ENCODE measurements at places on chromosomes 12 and 14.

- no peak for DNase-seq
Observed at GRCh38 chr12:28340261-28341045, 150.2 kb downstream of the CCDC91 start.

GRCh38 chr12:109016016-109016415, 4.9 kb downstream of the SVOP start:
- no peak for DNase-seq

DNA sequence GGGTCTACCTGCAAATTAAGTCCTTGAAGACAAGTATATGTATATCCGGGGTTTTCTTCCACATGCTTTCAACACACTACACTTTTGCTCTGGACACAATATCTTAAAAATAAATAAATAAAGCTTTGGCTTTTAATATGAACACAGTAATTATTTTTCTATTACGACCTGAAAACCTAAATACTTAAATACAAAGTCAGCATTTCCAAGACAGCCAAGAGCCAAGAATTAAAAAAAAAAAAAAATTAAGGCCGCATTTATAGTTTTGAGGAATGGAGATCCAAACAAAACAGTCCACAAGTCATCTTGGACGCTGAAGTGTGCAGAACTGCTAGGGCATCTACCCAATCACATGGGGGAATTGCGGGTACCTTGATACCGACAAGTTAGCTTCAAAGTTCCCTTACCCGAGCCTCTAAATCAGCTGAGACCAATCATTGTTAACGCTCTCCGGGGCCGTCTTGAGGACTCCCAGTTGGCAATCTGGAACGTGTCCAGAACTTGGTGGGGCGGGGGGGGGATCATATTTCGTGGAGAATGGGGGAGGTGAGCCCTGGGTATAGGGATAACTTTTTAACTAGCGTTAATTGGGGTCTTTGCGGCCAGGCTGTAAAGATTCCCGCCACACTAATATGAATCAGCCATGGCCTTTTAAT, 731 bp upstream of the PCNX4 start:
- no peak for DNase-seq

- no peak for DNase-seq
Observed at GRCh38 chr14:94331462-94331861, 8.3 kb upstream of the SERPINA6 start.

DNA sequence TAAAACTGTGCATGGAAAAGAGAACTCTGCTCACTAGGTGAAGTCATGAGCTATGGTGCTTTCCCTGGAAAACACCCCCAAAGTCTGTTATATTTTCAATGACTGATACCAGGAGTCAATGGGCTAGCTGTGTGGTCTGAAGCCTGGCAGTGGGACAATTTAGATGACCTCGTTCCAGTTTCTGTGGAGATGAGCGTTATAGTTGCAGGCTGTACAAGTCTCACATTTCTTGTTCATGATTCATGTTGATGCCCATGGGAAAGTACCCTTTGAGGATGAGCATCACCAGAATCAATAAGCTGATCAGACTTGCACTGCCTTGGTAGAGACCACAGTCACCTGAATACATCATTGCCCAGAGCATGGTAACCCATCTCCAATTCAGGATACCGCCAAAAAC, 70.7 kb downstream of the NOVA1 start:
- no peak for DNase-seq
